ENCODE measurements at places on chromosomes 6 and 20.

- no peak for DNase-seq
These were observed 42.1 kb downstream of the MDFI start for GRCh38 chr6:41680182-41680965.

GRCh38 chr20:9180481-9181257 lies 111.8 kb downstream of the PLCB4 start:
- no peak for DNase-seq

DNA sequence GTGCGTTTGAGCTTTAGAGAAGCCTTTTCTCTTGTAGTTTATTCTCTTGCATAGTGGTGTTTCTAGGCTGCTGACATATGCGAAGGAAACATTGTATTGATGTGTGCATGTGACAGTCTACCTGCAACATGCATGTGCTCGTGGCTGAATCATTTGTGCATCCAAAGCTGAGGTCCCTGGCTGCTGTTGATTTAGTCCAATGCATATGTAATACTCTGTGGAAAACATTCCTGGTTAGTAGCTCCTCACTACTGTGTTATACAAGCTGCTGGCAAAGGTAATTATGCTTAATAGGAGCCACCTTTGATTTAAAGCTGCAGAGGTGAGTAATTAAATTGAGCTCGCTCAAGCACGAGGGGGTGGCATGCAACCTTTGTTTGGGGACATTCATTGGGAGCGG lies 24.5 kb downstream of the TSHZ2 start:
- DNase-seq = no peak

- DNase-seq = no peak
These were observed 16.0 kb downstream of the ANKS1A start for GRCh38 chr6:34904990-34905613.

DNA sequence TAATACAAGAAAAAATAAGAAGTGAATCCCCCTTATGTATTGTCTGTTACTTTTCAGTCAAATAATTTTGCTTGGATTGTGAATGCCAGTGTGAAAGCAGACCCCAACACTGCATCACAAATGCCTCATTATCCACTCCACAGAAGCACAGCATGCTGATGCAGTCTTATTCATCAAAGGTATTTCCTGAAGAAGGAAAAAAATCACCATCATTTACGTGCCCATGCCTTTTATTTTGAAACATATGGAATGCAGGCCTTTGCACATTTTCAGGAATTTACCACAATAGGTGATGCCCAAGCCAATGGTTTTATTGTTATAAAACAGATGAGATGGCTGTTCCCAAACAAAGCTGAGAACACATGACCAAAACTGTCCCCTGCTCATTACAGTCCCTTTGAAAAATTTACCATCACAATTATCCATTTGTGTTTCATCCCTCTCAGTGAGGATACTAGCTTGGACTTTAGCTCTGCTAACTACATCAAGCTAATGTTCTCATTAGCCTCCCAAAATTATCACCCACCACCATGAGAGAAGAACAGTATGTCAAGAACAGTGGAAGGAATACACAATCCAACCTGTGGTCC lies 180.6 kb upstream of the HTR1E start:
- no peak for DNase-seq

DNA sequence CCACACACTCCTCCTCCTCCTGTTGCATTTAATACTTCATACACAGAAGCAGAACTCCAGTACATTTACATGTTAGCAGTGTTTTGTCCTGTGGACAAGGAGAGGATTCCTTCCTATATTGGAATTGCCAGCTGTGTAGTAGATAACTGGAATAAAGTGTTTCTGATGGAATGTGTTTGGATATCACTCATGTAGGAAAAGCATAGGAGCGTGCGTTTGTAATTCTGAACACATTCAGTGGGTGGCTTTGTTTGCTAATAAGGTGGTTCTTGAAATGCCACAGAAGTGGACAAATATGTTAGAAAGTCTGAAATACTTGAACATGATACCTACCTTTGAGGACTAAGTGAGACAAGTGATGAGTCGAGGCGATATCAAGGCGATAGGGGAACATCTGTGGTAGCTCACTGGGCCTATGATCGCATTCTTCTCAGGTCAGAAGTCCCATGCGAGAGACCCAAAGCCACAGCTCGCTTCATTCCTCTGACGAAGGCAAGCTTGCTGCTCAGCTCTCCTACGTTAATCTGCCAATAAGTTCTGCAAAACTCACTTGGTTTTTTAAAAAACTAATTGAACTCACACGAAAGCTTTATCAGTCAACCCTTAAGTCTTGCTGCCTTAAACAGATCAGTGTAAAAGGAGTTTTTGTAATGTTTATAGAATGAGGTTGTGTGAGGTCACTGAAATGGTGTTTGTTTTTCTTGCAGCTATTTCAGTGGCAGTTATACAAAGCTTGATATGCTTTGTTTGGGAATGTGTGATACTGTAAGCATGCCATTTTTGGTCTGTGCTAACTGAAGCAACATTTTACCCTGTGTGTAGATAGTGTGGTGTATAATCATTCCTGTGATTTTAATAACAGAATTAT lies 159.9 kb downstream of the SOX4 start:
- no peak for DNase-seq

GRCh38 chr20:63072991-63073737 lies 66.4 kb upstream of the BHLHE23 start:
- no peak for DNase-seq

GRCh38 chr6:6584310-6585002 lies 4.1 kb upstream of the LY86 start:
- DNase-seq = no peak

DNA sequence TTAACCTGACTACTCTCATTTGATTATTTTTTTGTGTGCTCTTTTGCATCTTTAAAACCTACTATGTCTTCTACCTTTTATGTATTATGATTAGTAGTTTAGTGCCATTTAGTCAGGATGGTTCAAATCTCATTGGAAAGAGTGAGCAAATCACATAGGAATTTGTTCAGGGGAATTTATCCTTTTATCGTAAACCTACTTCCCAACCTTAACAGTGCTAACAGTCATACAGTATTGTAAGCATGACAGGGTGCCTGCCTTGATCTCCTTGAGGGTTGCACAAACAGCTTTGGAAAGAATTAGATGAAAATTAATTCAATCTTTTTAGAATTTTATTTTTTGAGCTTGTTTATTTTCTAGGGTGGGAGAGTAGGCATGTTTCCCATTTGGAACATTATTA lies 18.3 kb downstream of the RNF8 start:
- DNase-seq = no peak

- no peak for DNase-seq
These were observed 132.1 kb downstream of the MMS22L start for GRCh38 chr6:97150932-97151331.

GRCh38 chr20:5470943-5471342 lies 154.2 kb upstream of the PROKR2 start:
- no peak for DNase-seq

- DNase-seq = no peak
These were observed 3.3 kb upstream of the OXT start for GRCh38 chr20:3068075-3068474.

DNA sequence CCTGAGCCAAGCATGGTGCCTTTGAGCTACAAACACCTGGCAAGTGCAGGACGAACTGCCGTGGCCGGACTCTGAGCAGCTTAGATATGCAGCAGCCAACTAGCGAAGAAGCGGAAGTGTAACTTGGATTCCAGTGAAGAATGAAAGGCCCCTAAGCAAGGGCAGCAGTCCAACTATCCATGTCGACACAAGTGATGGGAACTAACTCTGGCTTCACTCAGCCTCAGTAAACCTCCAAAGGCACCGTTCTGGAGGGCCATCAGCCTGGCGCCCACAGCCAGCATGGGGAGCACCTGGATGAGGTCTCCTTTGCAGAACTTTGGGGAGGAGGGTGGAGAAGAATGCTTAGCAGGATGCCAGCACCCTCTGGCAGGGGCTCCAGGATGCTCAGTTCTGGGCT lies 78.4 kb upstream of the MLN start:
- no peak for DNase-seq

DNA sequence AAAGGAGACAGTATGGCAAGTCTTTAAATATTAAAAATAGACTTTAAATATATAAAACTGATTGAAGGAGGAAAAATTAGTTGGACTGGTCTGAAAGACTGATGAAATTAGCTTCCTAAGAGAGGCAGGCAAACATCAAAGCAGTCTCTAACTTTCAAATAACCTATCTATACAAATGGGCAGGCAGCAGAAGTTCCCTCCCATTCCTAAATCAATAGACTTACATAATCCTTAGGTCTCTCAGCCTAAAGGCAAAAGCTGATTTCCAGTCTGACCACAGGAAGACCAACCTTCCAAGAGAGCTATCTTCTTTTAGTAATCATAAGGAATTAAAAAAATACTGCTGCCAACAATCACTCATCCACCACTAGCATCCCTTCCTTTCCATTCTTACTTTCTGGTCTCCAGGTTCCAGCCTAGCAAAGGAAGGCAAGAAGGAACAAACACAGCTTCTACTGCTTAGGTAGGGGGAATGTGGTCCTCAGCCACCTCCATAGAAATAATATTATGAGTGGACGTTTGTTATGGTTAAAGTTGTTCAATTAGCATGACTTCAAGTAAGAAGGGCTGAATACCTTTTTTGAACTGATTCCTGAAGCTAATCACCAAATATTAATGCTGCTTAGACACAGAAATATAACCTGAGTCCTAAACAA lies 44.1 kb downstream of the SESN1 start:
- DNase-seq = no peak
